ENCODE measurements at places on chromosomes 2 and 18. TPM values are rescaled to one million over a fixed set of nuclear protein-coding genes. Genes with fewer than 3 reads are reported as not detected.

The GREB1L gene
- 0.94 TPM for total RNA-seq

The PRSS56 gene
- total RNA-seq: not detected

The GAL3ST2 gene
- 1.3 TPM for total RNA-seq

The POMC gene
- total RNA-seq: 2.8 TPM

The SP140L gene
- 1.3 TPM for total RNA-seq

The SERPINB2 gene
- total RNA-seq: not detected

The PROKR1 gene
- total RNA-seq: 2.8 TPM

The CBLN2 gene
- total RNA-seq: 43.8 TPM

The CAPG gene
- total RNA-seq: 11.0 TPM

The SEPTIN10 gene
- total RNA-seq: 91.7 TPM

The NEB gene
- total RNA-seq: 2.5 TPM

The CCDC74B gene
- total RNA-seq: 5.6 TPM

The MC4R gene
- total RNA-seq: 1.3 TPM

The LDAH gene
- 23.5 TPM for total RNA-seq

The SKOR2 gene
- not detected for total RNA-seq

The SLC14A1 gene
- total RNA-seq: 0.94 TPM

The SLC40A1 gene
- total RNA-seq: 17.2 TPM

The STK39 gene
- 39.4 TPM for total RNA-seq

The C2orf42 gene
- total RNA-seq: 30.4 TPM

The DSG4 gene
- not detected for total RNA-seq

The PASK gene
- total RNA-seq: 21.9 TPM

The SCN3A gene
- total RNA-seq: 313 TPM

The LYG2 gene
- not detected for total RNA-seq

The TRAK2 gene
- total RNA-seq: 51.6 TPM

The IKZF2 gene
- total RNA-seq: 19.7 TPM

The VPS4B gene
- total RNA-seq: 32.6 TPM

The CHRNG gene
- not detected for total RNA-seq

The CHMP1B gene
- total RNA-seq: 54.5 TPM

The NT5DC4 gene
- total RNA-seq: not detected

The STARD6 gene
- not detected for total RNA-seq

The SP100 gene
- total RNA-seq: 4.4 TPM

The RTP5 gene
- 3.1 TPM for total RNA-seq

All from parietal lobe (tissue), 2 donors.